ENCODE measurements at places on chromosomes 5 and 9. TPM values are rescaled to one million over a fixed set of nuclear protein-coding genes. Genes with fewer than 3 reads are reported as not detected.

The SYK gene
- polyA plus RNA-seq: 0.26 TPM

The RETREG1 gene
- 120 TPM for polyA plus RNA-seq

The PRR7 gene
- polyA plus RNA-seq: 11.7 TPM

The ETF1 gene
- polyA plus RNA-seq: 19.0 TPM

The CCDC152 gene
- 0.70 TPM for polyA plus RNA-seq

The SHOC1 gene
- polyA plus RNA-seq: not detected

The ROR2 gene
- not detected for polyA plus RNA-seq

The CKMT2 gene
- polyA plus RNA-seq: not detected

The DRD1 gene
- polyA plus RNA-seq: not detected

The EFNA5 gene
- not detected for polyA plus RNA-seq

The FOXD4 gene
- 0.09 TPM for polyA plus RNA-seq

The FOXD4L6 gene
- polyA plus RNA-seq: not detected

The TEX48 gene
- polyA plus RNA-seq: not detected

DNA sequence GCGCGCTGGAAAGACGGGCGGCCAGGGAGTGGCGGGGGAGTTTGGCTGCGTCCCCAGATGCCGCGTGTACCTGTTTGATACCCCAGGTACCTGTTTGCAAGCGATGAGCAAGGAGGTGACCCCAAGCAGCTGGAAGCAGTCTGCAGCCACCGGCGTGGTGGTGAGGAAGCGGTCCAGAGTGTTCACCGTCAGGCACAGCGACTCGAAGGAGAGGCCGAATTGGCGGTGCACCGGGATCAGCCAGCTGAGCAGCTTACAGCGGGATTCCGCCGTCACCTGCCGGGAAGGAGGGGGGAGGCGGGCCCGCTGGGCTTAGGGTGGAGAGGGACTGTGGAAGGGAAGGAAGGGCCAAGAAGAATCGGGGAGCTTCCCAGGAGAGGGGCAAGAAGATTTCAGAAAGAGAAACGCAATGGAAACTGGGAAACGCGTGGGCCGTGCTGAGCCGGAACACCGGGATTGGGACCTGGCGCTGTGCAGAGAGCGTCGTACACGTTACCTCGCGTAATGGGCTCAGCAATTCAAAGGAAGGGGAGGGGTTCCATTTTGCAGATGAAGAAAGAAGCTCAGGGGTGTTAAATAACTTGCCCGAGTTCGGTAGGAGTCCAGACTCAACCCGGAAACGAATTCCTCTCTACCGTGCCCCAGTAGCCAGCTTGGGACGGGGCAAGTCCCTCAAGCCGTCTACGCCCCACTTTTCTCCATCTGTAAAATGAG lies 980 bp downstream of the CCNO start:
- peaks cover 17% of the 10 kb centered on the region for H3K27me3 ChIP-seq
- DNase-seq: no peak
- no peaks in the 10 kb centered on the region for H3K36me3 ChIP-seq
- peak overlapping the region; percentile 59 for H3K4me3 ChIP-seq
- H3K27ac ChIP-seq: no peak overlapping the region
- H3K4me1 ChIP-seq: peaks cover 31% of the 10 kb centered on the region

DNA sequence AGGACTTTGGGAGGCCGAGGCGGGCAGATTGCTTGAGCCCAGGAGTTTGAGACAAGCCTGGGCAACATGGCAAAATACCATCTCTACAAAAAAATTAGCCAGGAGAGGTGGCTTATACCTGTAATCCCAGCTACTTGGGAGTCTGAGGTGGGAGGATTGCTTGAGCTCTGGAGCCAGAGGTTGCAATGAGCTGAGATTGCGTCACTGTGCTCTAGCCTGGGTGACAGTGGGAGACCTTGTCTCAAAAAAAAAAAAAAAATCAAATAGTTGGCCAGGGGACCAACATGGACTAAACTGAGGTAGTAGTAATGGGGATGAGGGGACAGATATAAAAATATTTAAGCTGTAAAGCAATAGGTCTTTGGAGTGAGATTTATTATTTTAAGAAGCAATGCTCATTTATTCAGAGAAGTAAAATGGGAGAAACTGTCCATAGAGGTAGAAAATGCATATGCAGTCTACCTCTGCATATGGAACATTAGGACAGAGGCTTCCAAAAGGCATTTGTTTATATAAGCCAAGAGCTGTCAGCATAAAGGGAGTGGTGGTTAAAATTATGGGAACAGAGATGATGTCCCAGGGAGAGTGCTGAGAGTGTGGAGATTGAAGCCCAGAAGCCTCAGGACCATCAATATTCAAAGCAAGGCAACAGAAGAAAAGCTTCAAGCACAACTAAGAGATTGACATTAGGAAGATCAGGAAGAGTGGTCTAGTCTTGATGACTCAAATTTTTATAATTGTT lies 98.1 kb downstream of the UBE2R2 start:
- H3K27ac ChIP-seq: no peak overlapping the region
- H3K27me3 ChIP-seq: no peaks in the 10 kb centered on the region
- H3K36me3 ChIP-seq: peaks cover 9% of the 10 kb centered on the region
- DNase-seq: no peak

DNA sequence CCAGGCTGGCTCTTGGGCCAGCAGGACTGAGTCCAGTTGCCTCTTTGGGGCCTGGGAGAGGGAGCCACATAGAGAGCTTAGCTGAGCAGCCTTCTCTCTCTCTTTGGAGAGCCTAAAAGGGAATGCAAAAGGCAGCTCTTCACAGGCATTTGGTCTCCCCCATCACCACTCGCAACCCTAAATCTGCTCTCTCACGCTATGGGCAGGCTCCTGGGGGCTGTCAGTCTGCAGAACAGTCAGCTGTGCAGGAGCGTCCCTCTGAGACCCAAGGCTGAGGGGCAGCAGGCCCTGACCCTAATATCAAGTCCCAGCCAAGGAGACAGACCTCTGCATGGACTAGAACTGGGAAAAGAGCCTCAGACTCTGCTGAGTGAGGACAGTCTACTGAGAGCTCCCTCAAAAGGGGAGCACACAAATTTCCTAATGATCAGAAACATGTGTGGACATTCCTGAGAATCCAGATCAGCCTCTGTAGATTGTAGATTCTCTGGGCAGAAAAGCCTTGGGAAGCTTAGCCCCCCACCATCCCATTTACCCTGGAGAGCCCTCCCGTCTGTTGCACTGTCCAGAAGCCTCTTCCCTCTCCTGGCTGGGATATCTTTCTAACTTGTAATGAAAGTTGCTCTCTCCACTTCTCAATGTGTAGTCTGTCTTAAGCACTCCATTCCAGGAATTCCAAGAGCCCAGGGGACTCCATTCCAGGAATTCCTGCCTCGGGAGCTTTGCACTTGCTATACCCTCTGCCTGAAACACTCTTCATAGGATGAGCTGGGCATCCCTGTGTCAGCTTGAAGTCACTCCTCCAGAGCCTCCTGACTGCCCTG lies 79.4 kb downstream of the FAM114A2 start:
- H3K36me3 ChIP-seq: no peaks in the 10 kb centered on the region
- DNase-seq: no peak
- peaks cover 12% of the 10 kb centered on the region for H3K4me1 ChIP-seq
- no peak overlapping the region for H3K27ac ChIP-seq

- no peak overlapping the region for H3K27ac ChIP-seq
- no peaks in the 10 kb centered on the region for H3K4me1 ChIP-seq
- no peak for DNase-seq
- no peak overlapping the region for H3K4me3 ChIP-seq
These were observed 324.9 kb upstream of the IRX4 start for GRCh38 chr5:2207416-2208238.

DNA sequence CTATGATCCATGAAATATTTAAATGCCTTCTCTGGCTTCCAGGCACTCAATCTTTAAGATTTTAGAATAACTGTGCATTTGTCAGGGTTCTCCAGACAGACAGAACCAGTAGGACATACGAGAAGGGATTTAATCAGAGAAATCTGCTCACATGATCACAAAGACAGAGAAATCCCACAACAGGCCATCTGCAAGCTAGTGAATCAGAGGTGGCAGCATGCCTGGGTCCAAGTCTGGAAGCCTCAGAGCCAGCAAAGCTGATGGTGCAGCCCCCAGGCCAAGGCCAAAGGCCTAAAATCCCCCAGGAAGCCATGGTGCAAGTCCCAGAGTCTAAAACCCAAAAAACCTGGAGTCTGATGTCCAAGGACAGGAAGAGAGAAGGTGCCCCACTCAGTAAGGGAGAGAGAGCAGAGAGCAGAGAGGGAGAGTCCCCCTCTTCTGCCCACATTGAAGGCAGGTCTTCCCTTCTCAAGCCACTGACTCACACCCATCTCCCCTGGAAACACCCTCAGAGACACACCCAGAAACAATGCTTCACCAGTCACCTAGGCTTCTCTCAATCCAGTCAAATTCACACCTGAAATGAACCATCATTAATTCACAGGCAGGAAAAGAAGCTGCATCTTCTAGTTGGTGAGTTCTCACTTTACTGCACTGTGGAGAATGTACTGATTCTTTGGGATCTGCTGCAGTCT lies 48.7 kb downstream of the CAMSAP1 start:
- no peak overlapping the region for H3K4me3 ChIP-seq
- no peak for DNase-seq
- no peaks in the 10 kb centered on the region for H3K27me3 ChIP-seq
- H3K27ac ChIP-seq: no peak overlapping the region
- H3K4me1 ChIP-seq: no peaks in the 10 kb centered on the region
- no peaks in the 10 kb centered on the region for H3K36me3 ChIP-seq

GRCh38 chr5:143860211-143860610 lies 48.2 kb downstream of the HMHB1 start:
- H3K27ac ChIP-seq: no peak overlapping the region
- H3K4me3 ChIP-seq: no peak overlapping the region
- DNase-seq: no peak
- H3K36me3 ChIP-seq: no peaks in the 10 kb centered on the region
- H3K27me3 ChIP-seq: no peaks in the 10 kb centered on the region
- H3K4me1 ChIP-seq: no peaks in the 10 kb centered on the region

DNA sequence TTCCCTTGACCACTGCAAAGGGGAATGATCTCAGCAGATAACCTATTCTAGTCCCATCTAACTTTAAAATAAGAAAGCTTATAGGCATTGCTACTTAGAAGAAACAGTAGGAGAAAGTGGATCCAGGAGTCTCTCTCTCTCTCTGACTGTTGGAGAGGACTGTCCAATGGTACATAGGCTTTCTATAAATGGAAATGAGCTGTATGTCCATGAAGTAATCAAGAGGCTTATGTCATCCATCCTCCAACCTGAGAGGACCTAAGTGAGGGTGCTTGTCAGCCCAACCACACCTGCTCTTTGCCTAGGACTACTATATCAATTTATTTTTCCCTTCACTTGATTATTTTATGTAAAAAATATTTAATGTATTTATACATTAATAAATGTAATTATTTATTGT lies 172.3 kb downstream of the PAPPA start:
- no peak for DNase-seq
- no peak overlapping the region for H3K4me3 ChIP-seq
- no peaks in the 10 kb centered on the region for H3K4me1 ChIP-seq
- no peak overlapping the region for H3K27ac ChIP-seq
- no peaks in the 10 kb centered on the region for H3K27me3 ChIP-seq

GRCh38 chr5:73298251-73298771 lies 125.3 kb downstream of the TMEM174 start:
- no peak for DNase-seq
- H3K36me3 ChIP-seq: no peaks in the 10 kb centered on the region
- H3K4me1 ChIP-seq: no peaks in the 10 kb centered on the region
- H3K27ac ChIP-seq: no peak overlapping the region
- peaks cover 21% of the 10 kb centered on the region for H3K27me3 ChIP-seq

DNA sequence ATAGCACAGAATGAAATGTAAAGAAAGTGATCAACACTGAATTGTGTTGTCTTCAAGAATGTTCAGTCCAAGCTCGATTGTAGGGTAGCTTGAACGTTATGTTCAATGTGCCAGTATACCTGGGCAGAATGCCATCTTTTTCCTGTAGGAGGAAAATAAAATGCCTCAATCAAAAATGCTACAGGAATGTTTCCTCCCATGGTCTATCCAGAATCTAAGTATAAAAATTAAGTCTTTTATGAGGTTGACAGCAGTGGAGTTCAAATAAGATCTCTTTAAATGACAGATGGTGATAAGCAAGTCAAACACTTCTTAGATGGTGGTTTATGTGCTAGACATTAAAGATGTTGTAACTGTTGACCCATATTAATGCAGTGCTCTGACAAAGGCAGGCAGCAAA lies 488.6 kb downstream of the CSNK1G3 start:
- no peaks in the 10 kb centered on the region for H3K4me1 ChIP-seq
- no peak overlapping the region for H3K4me3 ChIP-seq
- H3K36me3 ChIP-seq: no peaks in the 10 kb centered on the region
- H3K27ac ChIP-seq: no peak overlapping the region

GRCh38 chr9:82457891-82458290 lies 469.3 kb downstream of the SPATA31D1 start:
- H3K4me3 ChIP-seq: no peak overlapping the region
- no peaks in the 10 kb centered on the region for H3K4me1 ChIP-seq
- H3K36me3 ChIP-seq: no peaks in the 10 kb centered on the region
- no peaks in the 10 kb centered on the region for H3K27me3 ChIP-seq

DNA sequence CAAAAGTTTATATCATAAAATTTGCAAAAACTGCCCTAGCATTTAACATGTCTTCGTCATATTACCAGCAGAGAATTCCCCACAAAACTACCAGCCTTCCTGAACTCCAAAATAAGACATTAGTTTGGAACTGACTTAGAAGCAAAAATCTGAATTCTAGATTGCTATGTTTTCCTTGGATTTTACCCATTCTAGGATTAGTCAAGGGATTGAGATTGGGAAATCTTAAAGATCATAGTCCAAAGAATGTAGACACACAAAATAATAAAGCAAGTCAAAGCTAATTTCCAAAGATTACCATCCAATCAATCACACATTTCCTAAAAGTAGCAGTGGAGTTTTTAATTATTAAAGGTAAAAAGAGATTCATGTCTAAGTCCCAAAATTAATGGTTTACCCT lies 138.2 kb downstream of the NFIB start:
- H3K4me3 ChIP-seq: no peak overlapping the region
- no peaks in the 10 kb centered on the region for H3K27me3 ChIP-seq
- DNase-seq: no peak
- H3K36me3 ChIP-seq: no peaks in the 10 kb centered on the region

- no peak overlapping the region for H3K4me3 ChIP-seq
- no peaks in the 10 kb centered on the region for H3K36me3 ChIP-seq
- H3K27ac ChIP-seq: no peak overlapping the region
- H3K27me3 ChIP-seq: no peaks in the 10 kb centered on the region
- no peak for DNase-seq
- H3K4me1 ChIP-seq: no peaks in the 10 kb centered on the region
These were observed 42.4 kb downstream of the PAX5 start for GRCh38 chr9:36991516-36992134.

GRCh38 chr5:160287378-160288051 lies 24.8 kb downstream of the CCNJL start:
- H3K4me3 ChIP-seq: no peak overlapping the region
- no peak overlapping the region for H3K27ac ChIP-seq
- no peaks in the 10 kb centered on the region for H3K4me1 ChIP-seq
- DNase-seq: no peak

GRCh38 chr9:4973246-4973645 lies 11.8 kb upstream of the JAK2 start:
- no peaks in the 10 kb centered on the region for H3K36me3 ChIP-seq
- no peaks in the 10 kb centered on the region for H3K27me3 ChIP-seq
- no peak overlapping the region for H3K27ac ChIP-seq
- no peak for DNase-seq
- peaks cover 11% of the 10 kb centered on the region for H3K4me1 ChIP-seq
- H3K4me3 ChIP-seq: no peak overlapping the region

- no peak overlapping the region for H3K4me3 ChIP-seq
- no peak overlapping the region for H3K27ac ChIP-seq
- no peaks in the 10 kb centered on the region for H3K36me3 ChIP-seq
- DNase-seq: no peak
- H3K4me1 ChIP-seq: no peaks in the 10 kb centered on the region
These were observed 481.1 kb upstream of the ZNF608 start for GRCh38 chr5:125227333-125228095.

GRCh38 chr9:18935541-18935940 lies 97.5 kb downstream of the SAXO1 start:
- H3K36me3 ChIP-seq: no peaks in the 10 kb centered on the region
- no peaks in the 10 kb centered on the region for H3K4me1 ChIP-seq
- no peak overlapping the region for H3K4me3 ChIP-seq
- no peak overlapping the region for H3K27ac ChIP-seq

Data from naive thymus-derived CD4-positive, alpha-beta T cell (primary cell).